ENCODE measurements at places on chromosomes 3 and 15. TPM values are rescaled to one million over a fixed set of nuclear protein-coding genes. Genes with fewer than 3 reads are reported as not detected.
A peak's percentile ranks its signal among the peaks of the same experiment; 100 is the strongest.

COL8A1 gene
- polyA plus RNA-seq: 21.7 TPM

DNA sequence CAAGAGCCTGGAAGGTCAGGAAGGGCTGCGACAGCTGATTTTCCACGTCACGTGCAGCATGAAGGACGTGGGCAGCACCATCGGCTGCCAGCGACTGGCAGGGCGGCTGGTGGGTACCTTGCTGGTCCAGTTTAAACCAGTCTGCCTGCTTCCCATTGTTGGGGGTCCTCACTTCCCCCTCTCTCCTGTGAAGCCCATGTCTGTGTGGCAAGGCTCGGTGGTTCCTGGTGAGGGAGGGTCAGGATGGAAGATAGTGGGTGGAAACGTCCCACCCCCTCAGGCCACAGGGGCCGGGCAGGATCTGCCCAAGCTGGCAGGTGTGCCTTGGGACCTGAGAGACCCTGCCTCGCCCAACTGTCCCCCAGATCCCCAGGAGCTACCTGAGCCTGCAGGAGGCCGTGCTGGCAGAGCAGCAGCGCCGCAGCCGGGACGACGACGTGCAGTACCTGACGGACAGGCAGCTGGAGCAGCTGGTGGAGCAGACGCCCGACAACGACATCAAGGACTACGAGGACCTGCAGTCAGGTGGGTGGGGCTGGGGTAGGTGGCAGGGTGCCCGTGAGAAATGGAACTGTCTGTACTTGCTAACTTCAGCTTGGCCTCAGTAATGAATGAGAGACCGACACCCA, 108.2 kb downstream of the LRRK1 start:
- no peak for DNase-seq

GPR62 gene
- not detected for polyA plus RNA-seq

CCR8 gene
- polyA plus RNA-seq: not detected

DNA sequence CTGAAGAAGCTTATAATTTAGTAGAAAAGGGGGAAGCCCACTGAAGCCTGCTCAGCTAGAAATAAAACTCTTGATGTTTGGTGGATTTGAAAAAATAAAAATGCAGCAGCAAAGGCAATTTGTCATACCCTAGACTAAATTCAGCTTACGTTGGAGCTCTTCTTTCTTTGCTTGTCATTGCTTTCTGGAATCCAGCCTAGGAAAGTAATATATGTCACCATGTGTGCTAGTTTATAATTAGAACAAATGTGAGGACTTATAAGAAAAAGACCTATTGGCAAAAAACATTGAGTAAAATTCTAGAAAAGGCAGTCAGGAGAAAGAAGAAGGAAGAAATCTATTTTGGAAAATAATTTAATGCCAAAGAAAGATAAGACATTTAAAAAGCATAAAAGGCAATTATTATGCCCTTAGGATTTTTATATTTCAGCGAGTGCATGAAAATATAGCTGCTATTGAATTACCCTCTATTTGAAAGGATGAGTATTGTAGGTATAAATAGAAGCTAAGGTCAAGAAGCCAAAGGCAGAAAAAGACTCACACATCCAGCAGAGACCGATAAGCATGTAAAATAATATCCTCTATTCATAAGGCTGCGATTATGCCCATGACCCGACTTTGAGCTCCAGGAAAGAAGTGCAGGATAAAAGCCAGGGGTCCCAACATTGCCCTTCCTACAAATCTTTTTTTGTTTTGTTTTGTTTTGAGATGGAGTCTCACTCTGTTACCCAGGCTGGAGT, 10.6 kb upstream of the BTBD1 start:
- DNase-seq: no peak

CAMP gene
- 7.7 TPM for polyA plus RNA-seq

- peak; percentile 45 for DNase-seq
Observed at GRCh38 chr3:69309814-69310213, 76.1 kb downstream of the FRMD4B start.

SENP8 gene
- 2.0 TPM for polyA plus RNA-seq

GRCh38 chr3:11588755-11589154, 55.0 kb downstream of the VGLL4 start:
- DNase-seq: no peak

SPPL2A gene
- 32.0 TPM for polyA plus RNA-seq

- DNase-seq: no peak
Observed at GRCh38 chr15:69786136-69786701, 311.5 kb downstream of the TLE3 start.

GOLGA6D gene
- not detected for polyA plus RNA-seq

DNA sequence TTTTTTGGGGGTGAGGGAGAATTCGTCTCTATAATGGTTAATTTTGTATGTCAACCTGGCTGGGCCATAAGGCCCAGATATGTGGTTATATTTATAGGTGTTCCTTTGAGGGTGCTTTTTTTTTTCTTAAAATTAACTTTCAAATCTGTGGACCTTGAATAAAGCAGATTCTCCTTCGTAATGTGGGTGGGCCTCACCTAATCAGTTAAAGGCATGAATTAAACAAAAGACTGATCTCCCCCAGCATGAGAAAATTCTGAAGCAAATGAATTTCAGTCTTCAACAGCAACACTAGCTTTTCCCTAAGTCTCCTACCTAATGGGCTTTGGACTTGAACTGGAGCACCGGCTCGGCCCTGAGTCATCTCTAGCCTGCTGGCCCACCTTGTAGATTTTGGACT, 77.4 kb downstream of the GMNC start:
- DNase-seq: no peak

DNA sequence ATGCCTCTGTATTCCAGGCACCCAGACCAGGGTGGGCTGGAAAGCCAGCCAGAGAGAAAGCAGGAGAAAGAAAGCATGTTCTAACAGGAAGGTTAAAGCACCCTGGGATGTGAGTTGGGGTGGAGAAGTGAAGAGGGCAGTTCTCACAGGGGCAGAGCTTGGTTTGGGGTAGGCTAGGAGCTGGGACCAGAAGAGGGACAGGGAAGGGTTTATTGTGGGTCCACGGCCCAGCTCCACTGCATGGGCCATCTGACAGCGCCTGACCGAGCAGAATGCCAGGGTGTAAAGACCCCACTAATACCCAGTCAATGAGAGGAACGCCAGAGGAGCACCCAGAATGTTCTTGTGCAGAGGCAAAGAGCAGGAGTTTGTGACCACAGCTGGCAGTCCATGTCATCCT, 27.1 kb upstream of the MAGEF1 start:
- DNase-seq: no peak

DNA sequence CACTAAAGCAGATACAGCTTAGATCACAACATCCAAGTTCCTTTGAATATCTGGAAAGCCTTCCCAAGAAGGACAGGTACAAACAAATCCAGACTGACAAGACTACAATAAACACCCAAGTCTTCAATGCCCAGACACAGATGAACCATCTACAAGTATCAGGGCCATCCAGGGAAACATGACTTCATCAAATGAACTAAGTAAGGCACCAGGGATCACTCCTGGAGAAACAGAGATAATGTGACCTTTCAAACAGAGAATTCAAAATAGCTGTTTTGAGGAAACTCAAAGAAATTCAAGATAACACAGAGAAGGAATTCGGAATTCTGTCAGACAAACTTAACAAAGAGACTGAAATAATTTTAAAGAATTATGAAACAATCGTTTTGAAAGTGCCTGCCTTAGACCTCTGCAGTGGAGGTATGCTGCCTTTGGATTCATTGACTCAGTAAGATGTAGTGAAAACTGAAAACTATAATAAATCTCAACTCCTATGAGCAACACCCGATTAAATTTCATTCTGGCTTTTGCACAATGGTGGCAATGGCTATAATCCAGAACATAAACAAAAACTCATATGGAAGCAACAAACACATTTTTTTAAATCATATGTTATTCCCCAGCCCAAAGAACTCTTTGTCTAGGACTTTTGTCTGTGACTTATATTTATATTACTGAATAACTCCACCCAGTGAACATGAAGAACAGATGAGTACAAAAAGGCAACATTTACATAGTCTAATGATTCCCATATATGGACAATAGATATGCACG, 12.6 kb upstream of the COL8A1 start:
- DNase-seq: no peak

MEF2A gene
- polyA plus RNA-seq: 19.0 TPM

DNA sequence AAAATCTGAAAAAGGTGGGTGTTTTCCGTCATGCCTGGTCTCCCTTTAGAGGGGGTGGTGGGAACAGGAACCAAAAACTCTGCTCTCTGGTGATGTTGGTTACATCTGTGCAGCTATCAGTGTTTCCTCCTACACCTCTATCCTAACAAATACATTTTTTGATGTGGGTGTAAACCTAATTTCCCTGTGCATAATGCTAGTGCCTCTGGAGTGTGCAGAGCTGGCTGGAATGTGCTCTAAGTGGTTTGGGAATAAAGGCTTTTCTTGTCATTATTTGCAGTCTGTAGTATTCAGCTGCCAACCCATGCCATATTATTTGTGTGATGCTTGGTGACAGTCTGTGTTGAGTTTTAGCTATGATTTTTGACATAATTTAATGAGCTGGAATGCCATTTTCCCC, 547.6 kb downstream of the NLGN1 start:
- DNase-seq: no peak

- DNase-seq: no peak
Observed at GRCh38 chr15:92565351-92566125, 90.0 kb downstream of the FAM174B start.

KBTBD12 gene
- polyA plus RNA-seq: not detected

DNA sequence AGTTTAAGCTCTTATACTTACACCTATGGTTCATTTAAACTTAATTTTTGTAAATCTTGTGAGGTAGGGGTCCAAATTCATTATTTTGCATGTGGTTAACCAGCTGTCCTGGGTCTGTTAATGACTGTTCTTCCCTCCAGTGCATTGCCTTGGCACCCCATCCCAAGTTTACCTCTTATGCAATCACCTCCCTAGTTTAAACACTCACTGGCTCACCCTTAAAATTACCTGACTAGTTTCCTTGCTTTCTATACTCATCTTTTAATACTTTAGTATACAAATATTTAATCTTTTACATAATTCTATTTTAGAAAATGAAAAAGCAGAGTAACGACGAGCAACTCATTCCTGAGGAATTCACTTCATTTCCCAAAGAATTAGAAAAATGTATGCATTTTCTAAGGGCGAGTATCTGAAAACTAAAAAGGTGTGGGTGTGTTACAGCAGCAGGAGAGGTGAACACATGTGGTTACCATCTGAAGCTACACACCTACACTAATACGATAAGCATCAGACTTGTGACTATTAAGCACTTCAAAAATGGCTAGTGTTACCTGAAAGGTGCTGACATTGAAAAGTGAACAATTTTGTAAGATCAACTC, 33.7 kb downstream of the TJP1 start:
- DNase-seq: peak; percentile 51

CLSTN2 gene
- 0.56 TPM for polyA plus RNA-seq

DNA sequence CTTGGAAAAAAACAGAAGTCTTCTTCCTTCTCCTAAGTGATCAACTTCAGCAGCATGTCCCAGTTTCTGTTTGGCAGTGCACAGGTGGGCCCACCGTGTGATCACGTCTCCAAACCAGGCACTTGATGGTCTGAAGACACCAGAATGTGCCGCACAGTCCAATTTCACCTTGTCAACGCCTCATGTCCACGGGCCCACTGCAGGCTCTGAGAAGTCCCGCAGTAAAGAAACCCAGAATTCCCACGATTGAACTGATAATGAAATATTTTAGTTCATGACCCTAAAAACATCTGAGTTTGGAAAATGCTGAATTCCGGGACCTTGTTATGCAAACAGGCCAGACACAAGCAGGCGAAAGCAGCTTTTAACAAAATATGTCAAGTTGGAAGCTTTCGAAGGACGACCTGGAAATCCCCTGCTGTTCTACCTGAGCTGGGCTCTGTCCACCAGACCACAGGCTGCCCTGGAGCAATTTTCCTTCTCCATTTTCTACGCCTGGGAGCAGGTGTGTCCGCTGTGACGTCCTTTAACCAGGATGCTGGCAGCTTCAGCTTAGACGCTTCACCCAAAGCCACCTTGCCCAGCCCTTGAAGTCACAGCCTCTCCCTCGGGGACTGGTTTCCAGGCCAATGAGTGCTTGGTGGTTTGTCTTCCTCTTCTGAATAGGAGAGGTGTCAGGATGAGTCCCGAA, 167.8 kb upstream of the IQSEC1 start:
- no peak for DNase-seq
